Thoracic aorta (tissue), 2 donors: ENCODE measurements at places on chromosomes 3 and 15. TPM values are rescaled to one million over a fixed set of nuclear protein-coding genes. Genes with fewer than 3 reads are reported as not detected.

The FGF7 gene
- 63.6 TPM for total RNA-seq

DNA sequence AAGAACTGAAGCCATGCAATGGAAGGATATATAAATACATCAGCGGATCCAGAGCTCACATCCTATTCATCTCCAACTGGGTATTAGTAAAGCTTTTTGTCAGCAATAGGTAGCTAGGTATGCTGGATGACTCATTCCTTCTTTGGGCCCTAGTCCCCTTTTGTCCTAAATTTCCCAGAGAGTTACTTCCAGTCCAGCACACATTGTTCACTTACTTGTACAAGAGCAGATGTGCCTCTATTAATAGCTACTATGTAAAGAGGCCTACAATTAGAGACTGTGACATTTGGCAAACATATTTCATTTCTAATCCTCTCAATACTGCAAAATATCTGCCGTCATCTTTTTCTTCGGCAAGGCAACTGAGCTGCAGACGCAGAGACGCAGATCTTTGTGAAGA is 1.7 kb upstream of the SLC4A7 start:
- no peak for DNase-seq

DNA sequence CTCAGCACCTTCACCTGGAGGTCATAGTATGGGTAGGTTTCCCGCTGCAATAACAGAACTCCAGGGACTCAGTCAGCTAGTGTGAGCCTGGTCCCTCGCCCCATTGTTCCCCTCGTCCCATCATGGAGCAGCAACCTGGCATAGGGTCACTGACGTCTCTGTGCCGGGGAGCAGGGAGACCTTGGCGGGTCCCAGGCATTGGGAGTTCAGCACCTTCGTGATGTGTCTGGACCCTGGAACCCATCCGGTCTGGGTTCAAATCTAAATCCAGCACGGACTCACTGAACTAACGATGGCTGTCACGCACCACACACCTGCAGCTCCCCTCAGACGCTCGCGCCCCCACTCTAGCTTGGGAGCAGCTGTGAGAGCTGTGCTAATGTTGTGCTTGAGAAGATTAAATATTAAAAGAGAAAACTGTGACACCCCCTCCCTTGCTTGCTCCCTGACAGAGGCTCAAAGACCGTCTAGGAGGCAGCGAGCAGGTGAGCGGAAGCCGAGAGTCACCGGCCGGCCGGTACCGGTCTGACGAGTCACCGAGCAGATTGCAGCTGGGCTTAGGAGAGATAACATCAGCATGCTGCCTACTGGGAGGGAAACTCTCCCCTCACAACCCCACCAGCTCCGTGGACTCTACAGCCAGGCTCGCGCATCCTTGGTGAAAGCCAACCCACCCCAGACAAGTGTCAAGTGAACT is 742 bp downstream of the PLA2G4F start:
- no peak for DNase-seq

The PLCL2 gene
- total RNA-seq = 6.9 TPM

GRCh38 chr3:43866529-43867353 is 176.0 kb downstream of the ABHD5 start:
- DNase-seq = no peak

The TRPC1 gene
- 48.5 TPM for total RNA-seq

- DNase-seq = no peak
Measured at GRCh38 chr3:190426806-190427507, 22.7 kb downstream of the TMEM207 start.
